ENCODE measurements at places on chromosomes 16 and 17.
A peak's percentile ranks its signal among the peaks of the same experiment; 100 is the strongest.

- DNase-seq, result no peak
These were observed 117.2 kb downstream of the SOCS1 start for GRCh38 chr16:11138769-11139325.

DNA sequence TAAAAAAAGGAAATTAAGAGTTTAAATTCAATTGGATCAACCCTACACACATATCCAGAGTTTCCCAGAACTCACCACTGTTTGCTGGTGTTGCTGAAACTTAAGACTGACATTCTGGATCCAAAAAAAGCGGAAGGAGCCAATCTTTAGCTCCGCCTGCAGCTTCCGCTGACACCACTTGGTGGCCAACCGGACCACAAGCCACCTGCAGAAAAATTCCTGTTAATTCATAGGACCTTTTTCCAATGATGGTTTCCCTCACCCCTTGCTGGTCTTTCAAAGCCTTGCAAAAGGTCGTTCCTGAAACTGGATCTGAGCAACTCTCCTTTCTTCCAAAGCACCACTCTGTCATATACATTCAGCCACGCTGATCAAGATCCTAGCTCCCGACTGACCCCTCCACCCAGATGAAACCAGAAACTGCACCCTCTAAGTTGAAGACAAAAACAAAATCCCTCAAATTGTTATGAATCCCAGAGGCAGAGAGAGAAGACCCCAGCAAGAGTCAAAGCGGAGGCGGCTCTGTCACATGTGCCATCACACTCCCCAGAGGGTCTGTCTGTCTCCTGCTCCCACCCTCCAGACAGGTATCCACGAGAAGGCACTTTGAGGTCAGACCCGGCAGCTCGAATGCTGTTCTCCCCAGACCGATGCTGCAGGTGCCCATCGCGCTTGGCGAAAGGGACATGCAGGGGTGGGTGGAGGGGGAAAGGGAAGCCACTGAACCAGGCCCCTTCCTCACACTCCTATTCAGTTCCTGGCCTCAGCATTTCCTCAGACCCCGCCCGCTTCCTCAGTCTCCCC lies 773 bp downstream of the BLTP2 start:
- peak; percentile 46 for DNase-seq

- DNase-seq, result no peak
These were observed 12.7 kb downstream of the KLHL36 start for GRCh38 chr16:84660973-84661372.

DNA sequence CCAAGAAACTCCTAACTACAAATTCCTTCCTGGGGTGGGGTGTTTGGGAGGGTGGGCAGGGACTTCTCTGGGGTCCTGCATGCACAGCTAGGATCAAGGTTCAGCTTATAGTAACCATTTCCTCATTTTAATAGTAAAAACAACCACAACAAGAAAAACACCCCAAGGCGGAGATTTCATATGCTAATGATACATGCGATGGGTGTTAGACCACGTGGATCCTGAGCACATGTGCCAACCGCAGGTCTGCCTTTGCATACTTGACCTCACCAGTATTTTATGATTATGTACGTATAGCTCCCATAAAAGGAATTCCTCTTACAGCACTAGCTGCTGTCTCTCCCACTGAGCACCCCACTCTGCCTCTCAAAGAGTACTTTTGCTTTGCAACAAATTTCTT lies 1.9 kb downstream of the KRTAP4-11 start:
- no peak for DNase-seq

- DNase-seq, result no peak
These were observed 43.4 kb upstream of the IRX6 start for GRCh38 chr16:55280587-55280986.
